Stimulated activated CD8-positive, alpha-beta memory T cell treated with anti-CD3 and anti-CD28 coated beads, Interleukin-4, amount 100 ng/mL, for 1 hour (primary cell): ENCODE measurements at places on chromosomes 3 and 15.

GRCh38 chr3:168251371-168251770, 155.6 kb upstream of the GOLIM4 start:
- DNase-seq = no peak

- no peak for DNase-seq
Measured at GRCh38 chr3:1406250-1406649, 313.4 kb downstream of the CNTN6 start.

GRCh38 chr3:65597226-65597951, 441.3 kb downstream of the MAGI1 start:
- no peak for DNase-seq

GRCh38 chr3:119608405-119609000, 10.8 kb downstream of the PLA1A start:
- DNase-seq = no peak

- DNase-seq = no peak
Measured at GRCh38 chr3:112884678-112885290, 38.1 kb upstream of the CD200R1L start.

DNA sequence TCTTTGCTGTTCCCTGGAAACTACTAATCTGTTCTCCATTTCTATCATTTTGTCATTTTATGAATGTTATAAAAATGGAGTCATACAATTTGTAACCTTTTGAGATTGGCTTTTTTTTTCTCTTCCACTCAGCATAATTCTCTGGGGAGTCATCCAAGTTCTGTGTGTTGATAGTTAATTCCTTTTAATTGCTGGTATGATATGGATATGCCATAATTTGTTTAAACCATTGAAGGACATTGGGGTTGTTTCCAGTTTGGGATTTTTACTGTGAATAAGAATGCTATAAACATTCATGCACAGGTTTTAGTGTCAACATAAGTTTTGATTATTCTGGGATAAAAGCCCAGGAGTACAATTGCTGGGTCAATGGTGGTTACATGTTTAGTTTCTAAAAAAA, 279.4 kb downstream of the WNT5A start:
- DNase-seq = no peak

- DNase-seq = no peak
Measured at GRCh38 chr3:125232401-125232800, 19.9 kb upstream of the SLC12A8 start.

GRCh38 chr3:99808163-99808794, 9.4 kb upstream of the CMSS1 start:
- DNase-seq = no peak

DNA sequence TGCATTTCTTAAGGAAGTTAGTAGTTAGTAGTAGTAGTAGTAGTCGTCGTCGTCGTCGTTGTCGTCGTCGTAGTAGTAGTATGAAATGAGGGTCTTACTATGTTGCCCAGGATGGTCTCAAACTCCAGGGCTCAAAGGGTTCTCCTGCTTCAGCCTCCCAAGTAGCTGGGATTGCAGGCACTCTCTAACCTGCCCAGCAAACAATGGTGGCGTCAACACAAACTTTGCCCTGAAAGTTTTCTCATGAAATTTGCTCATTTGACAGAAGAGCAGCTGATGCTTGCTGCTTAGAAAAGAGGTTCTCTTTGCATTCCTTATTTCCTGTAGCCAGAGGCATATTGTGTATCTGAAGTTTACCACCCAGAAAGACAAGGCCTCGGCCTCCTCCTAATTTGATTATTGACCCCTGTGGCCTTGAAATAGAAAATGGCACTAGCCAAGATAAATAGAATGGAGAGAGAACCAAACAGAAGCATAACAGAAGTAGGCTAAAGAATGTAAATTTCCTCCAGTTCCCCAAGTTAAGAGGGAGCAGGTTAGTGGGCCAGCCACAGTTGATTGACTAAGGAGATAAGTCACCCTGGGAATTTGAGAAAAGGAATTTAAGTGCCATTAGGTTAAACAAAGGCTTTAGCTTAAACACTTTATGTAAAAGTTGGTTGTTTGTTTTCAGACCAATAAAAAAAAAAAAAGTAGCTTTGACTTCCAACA, 166.2 kb upstream of the ROBO2 start:
- DNase-seq = no peak

- no peak for DNase-seq
Measured at GRCh38 chr3:141019244-141019643, 31.9 kb upstream of the SPSB4 start.

- DNase-seq = no peak
Measured at GRCh38 chr3:46849686-46850467, 13.4 kb downstream of the MYL3 start.

- DNase-seq = no peak
Measured at GRCh38 chr15:42159381-42160015, 3.1 kb upstream of the PLA2G4F start.

GRCh38 chr3:5309171-5309570, 121.7 kb downstream of the EDEM1 start:
- DNase-seq = no peak

- no peak for DNase-seq
Measured at GRCh38 chr3:58452176-58452575, 18.5 kb upstream of the PDHB start.

DNA sequence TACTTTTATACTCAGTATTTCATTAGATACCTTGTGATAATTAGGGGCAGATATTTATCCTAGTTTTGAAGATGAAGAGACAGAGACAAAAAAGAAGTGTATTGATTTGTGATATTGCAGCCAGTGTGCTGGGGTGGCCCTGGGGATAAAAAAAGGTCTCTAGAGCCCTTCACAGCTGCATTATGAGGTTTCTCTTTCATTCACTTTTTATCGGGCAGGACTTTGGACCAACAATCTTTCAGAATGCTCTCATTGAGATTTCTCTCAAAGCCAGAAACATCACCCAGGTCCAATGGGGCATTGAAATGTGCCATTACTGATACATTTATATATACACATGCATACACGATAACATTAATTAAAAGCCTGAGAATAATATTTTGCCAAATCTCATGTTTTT, 20.5 kb upstream of the SELENOT start:
- DNase-seq = no peak

GRCh38 chr15:45116006-45116481, 1.9 kb downstream of the DUOXA2 start:
- no peak for DNase-seq
